Tibial nerve (tissue), 4 donors: ENCODE measurements at places on chromosomes 12 and 14. TPM values are rescaled to one million over a fixed set of nuclear protein-coding genes. Genes with fewer than 3 reads are reported as not detected.

GRCh38 chr12:23831739-23832138, 117.7 kb downstream of the SOX5 start:
- H3K4me3 ChIP-seq = no peak overlapping the region
- H3K4me1 ChIP-seq = no peaks in the 10 kb centered on the region

DNA sequence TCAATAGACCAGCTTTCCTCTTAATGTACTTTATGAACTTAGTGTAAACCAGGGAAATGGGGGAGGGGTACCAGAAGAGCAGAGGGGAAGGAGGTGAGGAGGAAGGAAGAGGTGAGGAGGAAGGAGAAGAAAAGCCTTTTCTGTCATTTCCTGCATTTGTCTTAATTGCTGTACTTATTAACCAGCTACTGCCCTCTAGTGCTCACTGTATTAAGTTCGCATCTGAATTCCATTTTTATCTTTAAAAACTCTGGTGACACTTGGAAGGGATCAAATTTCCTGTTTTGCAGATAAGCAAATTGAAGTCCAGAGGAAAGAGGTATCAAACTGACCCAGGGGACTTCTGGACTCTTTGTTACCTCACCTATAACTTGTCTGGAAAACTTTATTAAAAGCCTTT, 22.2 kb downstream of the MANSC1 start:
- no peak overlapping the region for H3K4me3 ChIP-seq
- H3K4me1 ChIP-seq = no peaks in the 10 kb centered on the region
- no peaks in the 10 kb centered on the region for H3K36me3 ChIP-seq
- DNase-seq = peak; percentile 62
- no peaks in the 10 kb centered on the region for H3K27me3 ChIP-seq

DNA sequence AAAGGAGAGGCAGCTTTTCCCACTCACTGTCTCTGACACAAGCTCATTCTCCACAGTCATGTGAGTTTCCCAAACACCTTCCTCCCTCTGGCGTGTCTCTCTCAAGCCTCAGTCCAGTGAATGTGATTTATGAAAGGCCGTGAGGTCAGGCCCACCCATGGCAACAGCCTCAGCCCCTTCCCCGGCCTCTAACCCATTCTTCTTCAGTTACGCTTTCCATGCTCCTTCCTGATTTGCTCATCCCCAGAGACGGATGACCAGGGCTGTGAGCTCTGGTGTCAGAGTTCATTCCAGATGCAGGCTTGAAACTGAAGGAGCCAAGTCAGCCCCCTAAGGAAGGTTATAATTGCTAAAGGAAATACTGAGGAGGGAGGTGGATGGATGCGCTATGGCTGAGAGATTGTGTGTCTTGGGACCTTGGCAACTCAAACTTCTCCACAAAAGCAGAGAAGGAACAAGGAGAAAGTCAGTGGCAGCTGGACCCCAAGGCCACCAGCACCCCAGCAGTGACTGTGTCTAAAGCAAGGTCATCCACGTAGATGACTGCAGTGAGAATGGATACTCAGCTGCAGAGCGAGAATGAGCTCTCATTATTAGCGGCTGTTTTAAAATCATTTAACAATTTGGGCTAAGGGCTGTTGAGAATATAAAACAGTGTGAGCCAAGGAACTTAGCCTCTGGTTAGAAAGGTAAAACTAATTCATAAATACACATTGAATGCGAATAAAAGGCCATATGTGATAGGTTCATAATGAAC, 84.1 kb downstream of the FBXL14 start:
- H3K4me3 ChIP-seq = no peak overlapping the region
- DNase-seq = no peak
- no peaks in the 10 kb centered on the region for H3K27me3 ChIP-seq
- no peak overlapping the region for H3K27ac ChIP-seq
- H3K4me1 ChIP-seq = no peaks in the 10 kb centered on the region

- DNase-seq = no peak
- H3K4me1 ChIP-seq = no peaks in the 10 kb centered on the region
- no peak overlapping the region for H3K27ac ChIP-seq
- no peak overlapping the region for H3K4me3 ChIP-seq
These were observed 135.1 kb downstream of the SLC38A1 start for GRCh38 chr12:46133751-46134150.

GRCh38 chr14:67221248-67221981, 19.8 kb upstream of the PALS1 start:
- H3K27ac ChIP-seq = no peak overlapping the region
- H3K36me3 ChIP-seq = no peaks in the 10 kb centered on the region
- no peaks in the 10 kb centered on the region for H3K27me3 ChIP-seq
- no peaks in the 10 kb centered on the region for H3K4me1 ChIP-seq
- DNase-seq = no peak

The TSPAN8 gene
- 39.6 TPM for total RNA-seq

The AMN gene
- not detected for total RNA-seq

The PLEK2 gene
- not detected for total RNA-seq

The CLECL1 gene
- not detected for total RNA-seq

The ERG28 gene
- 5.2 TPM for total RNA-seq
